Activated CD4-positive, alpha-beta T cell treated with anti-CD3 and anti-CD28 coated beads, Interleukin-2, amount 50 U/mL, for 24 hours (primary cell): ENCODE measurements at places on chromosomes 1 and 21.

DNA sequence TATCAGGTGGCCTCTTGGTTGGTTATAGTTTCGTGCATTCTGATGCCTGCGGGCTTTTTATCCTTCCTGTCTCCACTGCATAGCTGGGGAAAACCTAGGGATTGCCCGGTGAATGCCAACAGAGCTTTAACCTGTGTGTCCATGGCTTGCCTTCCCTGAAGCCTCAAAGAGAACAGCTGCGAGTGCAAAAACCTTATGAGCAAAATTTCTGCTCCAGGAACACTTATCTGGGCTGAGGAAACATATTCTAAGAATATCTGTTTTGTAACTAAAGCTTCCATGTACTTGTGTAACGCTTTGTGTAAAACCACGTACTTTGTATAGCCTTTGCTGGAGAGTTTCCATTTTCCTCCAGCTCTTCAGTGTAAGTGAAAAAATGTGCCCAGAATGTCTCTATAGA lies 7.2 kb downstream of the CNST start:
- DNase-seq, result no peak

DNA sequence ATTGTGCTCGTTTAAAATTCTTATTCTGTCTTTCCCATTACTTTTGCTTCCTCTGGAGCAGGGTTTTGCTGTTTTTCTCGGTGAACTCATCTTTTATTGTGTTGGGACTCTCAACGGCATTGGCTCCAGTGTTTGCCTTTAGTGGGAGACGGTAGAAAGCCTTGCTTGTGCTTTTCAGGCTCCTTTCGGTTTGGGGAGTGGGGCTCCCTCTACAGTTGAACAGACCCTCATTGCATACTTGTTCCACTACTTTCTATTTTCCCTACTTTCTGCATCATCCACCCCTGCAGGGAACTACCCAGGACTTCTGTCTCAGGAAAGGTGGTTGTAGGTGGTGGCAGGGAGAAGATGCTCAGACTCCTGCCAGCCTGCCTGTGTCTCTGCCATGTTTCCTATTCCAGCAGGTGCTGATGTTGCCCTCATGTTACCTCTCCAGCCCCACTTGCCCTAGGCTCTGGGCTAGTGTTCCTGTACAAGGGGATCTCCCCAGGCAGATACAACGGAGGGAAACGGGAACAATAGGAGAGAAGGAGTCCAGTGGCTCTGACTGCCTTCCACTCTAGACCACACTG lies 68.5 kb upstream of the ZBTB18 start:
- no peak for DNase-seq

DNA sequence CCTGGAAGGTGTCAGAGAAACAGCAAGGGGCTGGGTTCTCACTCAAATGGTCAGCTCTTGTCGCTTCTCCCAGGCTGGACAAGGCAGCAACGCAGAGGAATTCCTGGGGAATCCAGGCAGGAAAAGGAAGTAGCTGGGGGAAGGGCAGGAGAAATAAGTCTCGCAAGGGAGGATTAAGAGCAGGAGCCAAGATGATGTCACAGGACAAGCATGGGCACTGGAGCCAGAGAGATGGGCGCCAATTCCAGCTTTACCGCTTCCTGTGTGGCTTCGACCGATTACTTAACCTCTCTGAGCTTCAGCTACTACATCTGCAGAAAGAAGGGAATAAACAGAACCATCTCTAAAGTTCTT lies 70.5 kb downstream of the SSBP3 start:
- DNase-seq, result no peak

DNA sequence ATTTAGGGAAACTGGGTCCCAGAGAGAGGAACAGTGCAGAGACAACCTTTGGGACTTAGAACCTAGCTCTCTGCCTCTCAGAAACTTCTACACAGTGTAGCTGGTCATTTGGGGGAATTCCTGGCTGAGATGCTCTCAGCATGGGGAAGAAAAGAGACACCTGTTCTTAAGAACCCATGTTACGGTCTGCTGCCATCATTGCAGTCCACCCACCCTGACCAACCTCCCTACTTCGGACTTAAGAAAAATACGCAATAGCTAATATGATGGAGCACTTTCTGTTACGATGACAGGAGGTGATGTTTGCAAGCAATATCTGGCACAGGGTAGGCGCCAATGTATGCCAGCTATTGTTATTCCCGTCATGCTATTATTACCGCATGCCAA lies 177.9 kb downstream of the IGSF21 start:
- no peak for DNase-seq

- DNase-seq, result no peak
Measured at GRCh38 chr1:24541711-24542346, 14.1 kb upstream of the NCMAP start.

GRCh38 chr1:166202546-166202945 lies 35.7 kb upstream of the FAM78B start:
- no peak for DNase-seq

- DNase-seq, result no peak
Measured at GRCh38 chr1:1433804-1434130, 1.7 kb upstream of the VWA1 start.

DNA sequence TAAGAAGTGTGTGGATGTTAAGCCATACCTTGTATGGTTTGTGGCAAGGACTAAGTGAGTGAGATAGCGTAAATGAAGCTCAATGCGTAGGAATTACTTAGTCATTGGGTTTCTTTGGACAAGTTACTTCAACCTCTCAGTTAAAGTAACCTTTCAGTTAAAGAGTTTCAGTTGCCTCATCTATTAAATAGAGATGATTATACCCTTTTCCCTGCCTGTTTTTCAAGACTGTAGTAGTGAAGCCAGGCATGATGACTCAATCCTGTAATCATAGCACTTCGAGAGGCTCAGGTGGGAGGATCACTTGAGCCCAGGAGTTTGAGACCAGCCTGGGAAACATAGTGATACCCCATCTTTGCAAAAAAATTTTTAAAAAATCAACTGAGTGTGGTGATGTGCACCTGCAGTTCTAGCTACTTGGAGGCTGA lies 6.3 kb downstream of the ZMPSTE24 start:
- DNase-seq, result peak; percentile 6

DNA sequence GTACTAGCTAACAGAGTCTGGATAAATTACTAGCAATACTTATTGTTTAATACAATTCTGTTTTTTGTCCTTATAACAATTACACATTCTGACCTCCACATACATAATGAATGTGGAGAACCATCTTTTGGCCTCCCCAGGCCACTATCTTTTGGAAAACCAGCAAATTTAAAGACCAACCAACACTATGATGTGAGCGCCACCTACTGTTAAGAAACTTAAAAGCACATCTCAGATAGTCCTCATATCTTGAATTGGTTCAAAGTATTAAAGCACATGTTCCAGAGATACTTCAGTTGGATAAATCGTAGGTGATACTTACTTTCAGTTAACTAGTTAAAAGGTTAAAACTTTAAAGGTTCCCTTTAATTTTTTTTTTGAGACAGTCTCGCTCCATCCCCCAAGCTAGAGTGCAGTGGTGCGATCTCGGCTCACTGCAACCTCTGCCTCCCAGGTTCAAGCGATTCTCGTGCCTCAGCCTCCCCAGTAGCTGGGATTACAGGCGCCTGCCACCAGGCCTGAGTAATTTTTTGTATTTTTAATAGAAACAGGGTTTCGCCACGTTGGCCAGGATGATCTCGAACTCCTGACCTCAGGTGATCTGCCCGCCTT lies 29.3 kb upstream of the USP1 start:
- DNase-seq, result no peak

- no peak for DNase-seq
Measured at GRCh38 chr1:78279051-78279450, 211.7 kb upstream of the PTGFR start.

DNA sequence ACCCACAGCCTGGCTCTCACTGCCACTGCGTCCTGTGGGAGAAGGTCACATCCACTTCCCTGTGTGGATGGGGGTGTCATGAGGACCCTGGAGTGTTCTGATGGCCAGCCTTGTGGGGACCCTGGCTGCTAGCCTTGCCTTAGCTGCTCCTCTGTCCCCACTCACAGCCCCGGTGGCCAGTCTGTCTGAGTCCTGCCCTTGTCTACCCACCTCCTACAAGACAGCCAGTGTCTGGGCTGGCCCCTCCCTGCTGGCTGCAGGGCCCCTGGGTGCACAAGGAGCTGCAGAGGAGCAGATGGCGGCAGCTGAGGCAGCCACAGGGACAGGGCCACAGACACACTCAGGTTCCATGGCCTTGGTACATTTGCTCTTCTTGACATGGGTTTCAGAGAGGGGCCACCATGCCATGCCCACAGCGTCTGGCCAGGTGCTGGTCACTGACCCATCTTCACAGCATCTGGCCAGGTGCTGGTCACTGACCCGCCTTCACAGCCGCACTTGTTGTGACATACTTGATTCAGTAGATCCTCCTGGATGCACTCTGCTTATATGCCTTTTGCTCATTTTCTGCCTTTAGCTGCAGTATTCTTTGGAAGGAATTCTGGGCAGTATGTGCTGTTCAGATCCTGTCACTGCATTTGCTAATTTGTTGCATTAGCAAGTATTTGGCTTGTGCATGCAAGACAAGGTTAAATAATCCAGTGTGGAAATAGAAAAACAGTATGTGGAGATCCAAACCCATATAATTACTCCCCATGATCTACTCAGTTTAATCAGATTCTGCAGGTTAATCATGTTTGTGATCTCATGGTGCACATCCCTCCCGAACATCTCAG lies 157.8 kb downstream of the PCBP3 start:
- DNase-seq, result no peak

DNA sequence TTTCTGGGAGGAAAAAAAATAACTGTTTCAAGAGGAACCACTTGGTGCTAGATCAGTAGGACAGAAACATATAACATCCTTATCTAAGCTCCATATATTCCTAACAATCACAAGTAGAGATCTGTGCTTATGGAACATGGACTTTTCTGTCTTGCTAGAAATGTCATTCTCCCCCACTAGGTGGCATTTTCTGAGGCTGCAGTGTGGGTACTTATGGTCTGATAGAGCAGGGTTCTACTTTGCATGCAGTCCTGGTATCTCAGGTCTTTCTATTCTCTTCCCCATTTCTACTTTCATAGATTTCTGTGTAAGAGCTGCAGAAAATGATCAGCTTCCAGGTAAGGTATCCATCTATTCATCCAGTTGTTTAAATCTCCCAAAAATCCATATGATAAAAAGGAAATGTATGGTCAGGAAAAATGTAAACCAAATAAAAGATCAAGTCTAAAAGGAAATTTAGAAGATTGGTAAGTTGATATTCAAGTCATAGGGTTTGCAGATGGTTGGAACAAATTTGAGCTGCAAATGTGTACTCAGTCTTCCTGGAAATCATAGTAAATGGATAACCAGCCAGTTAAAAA lies 1.5 kb downstream of the ZNF684 start:
- DNase-seq, result no peak

GRCh38 chr1:67559222-67559700 lies 125.7 kb upstream of the GADD45A start:
- DNase-seq, result no peak

GRCh38 chr1:52306227-52307006 lies 59.6 kb downstream of the CC2D1B start:
- no peak for DNase-seq

DNA sequence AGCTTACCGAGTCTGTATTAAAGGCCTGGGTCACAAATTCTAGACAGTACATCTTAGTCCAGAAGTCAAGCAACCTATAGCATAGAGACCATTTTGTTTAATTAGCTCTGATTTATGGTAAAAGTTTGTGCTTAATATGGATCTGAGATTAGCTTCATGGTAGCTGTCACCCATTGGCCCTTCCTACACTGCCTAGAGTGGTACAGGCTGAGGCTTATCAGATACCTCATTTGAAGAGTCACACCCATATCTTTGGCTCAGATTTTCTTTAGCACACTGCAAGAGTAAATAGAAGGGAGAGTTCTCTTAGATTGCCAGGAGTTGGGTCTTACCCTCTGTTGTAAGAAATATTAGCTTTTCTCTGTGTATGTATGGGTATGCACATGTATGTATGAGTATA lies 3.6 kb downstream of the AK4 start:
- DNase-seq, result no peak

GRCh38 chr1:43059640-43060574 lies 101.2 kb upstream of the SLC2A1 start:
- DNase-seq, result no peak

GRCh38 chr1:160975026-160975425 lies 20.4 kb upstream of the ITLN2 start:
- DNase-seq, result no peak
